T-helper 17 cell (primary cell): ENCODE measurements at places on chromosomes 16 and 17.

DNA sequence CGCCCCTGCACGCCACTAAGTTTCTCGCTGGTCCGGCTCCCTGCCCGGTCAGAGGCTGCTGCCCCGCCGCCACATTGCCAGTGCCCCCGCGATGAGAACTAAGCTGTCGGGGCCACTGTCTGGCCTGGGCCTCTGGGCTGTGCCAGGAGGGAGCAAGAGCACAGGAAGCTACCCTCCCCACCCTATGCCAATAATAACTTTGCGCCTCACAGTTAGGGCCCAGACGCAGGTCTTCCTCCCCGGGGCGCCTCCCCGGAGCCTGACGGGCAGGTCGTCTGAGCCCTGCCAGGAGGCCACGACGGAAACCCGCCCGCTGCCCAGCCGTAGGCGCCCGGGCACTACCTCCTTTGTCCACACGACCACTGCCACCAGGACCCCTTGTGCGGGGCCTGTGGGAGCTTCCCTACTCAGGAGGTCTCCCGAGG is 1.5 kb downstream of the ZFPM1 start:
- DNase-seq, result no peak

- no peak for DNase-seq
Observed at GRCh38 chr16:60405286-60405685, 1631.0 kb downstream of the CDH8 start.

GRCh38 chr17:56937687-56938086 is 23.2 kb downstream of the COIL start:
- no peak for DNase-seq

- DNase-seq, result no peak
Observed at GRCh38 chr16:17949141-17949981, 387.2 kb downstream of the NPIPA8 start.

GRCh38 chr16:25411396-25412081 is 153.9 kb upstream of the ZKSCAN2 start:
- no peak for DNase-seq

- DNase-seq, result no peak
Observed at GRCh38 chr16:24282141-24282540, 26.0 kb downstream of the CACNG3 start.

DNA sequence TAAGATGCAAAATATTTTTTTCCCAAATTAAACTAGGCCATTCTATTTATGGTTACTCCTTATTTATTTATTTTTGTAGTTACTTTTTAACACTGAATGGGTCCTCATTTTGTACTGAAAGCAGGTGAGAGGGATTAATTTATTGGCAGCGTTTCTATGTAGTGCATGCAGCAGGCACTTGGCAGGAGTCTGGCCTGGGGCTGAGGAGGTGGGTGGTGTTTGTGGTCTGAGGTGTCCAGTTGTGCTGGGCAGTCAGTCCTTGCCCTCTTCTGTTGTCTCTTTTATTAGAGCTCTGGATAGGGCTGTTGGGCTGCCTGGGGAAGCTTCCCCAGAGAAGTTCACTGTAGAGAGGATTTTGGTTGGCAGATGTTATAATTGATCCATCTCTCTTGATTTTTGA is 12.7 kb downstream of the SEC14L1 start:
- no peak for DNase-seq

GRCh38 chr17:61294777-61295176 is 104.9 kb upstream of the TBX2 start:
- no peak for DNase-seq

DNA sequence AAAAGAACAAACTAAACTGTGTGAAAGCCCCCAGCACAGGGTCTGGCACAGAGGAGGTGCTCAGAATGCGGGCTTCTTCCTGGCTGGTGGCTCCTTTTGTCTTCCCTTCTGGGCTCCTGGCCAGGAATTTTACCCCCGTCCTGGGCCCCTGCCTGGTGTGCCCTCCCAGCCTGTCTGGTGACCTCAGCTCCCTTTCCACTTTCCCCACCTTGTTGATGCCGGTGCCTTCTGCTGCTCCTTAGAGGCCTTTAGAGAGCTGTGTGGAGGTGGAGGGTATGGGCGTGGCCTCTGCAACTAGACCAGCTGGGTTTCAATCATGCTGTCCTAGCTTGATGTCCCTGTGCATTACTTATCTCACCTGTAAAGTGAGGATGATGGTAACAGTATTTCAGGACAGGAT is 16.8 kb downstream of the PIRT start:
- no peak for DNase-seq

GRCh38 chr17:64685705-64686104 is 23.6 kb upstream of the SMURF2 start:
- DNase-seq, result no peak

DNA sequence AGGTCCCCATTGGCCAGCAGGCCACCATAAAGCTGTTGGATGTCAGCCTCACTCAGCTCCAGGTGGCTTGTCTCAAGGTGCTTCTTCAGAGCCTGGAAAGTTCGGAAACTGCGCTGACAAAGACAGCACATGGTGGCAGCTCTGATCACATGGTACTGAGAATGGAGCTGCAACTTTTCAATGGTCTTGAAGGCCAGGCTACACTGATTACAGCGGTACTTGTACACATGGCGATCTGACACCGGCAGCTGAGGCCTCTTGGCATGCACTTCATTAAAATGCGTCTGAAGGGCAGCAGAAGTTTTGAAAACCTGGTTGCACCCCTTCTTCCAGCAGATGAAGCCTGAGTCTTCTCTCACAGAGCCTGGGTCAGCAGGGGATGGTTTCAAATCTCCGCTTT is 249.7 kb downstream of the ZFHX3 start:
- no peak for DNase-seq

GRCh38 chr16:22751104-22751667 is 62.8 kb upstream of the HS3ST2 start:
- DNase-seq, result no peak

- no peak for DNase-seq
Observed at GRCh38 chr17:81391293-81391935, 3.8 kb upstream of the BAHCC1 start.

DNA sequence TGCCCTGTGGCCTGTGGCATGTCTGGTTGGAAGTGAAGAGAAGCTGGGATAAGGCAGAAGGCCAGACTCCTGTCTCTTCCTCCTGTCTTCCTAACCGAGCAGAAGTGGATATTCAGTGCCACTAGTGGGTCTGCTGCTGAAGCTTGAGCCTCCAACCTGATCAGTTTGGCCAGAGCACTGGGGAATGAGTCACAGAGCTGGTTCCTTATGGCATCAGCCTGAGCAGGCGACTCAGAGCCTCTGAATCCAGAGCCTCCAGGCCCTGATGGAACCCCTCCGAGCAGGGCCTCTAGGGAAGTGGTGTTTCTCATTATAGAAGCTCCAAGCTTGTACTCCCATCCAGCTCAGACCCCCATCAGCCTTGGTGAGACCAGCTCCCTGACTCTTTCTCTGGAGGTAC is 2.0 kb downstream of the WSCD1 start:
- no peak for DNase-seq

- no peak for DNase-seq
Observed at GRCh38 chr16:81478876-81479511, 34.4 kb downstream of the CMIP start.

- DNase-seq, result no peak
Observed at GRCh38 chr17:27819145-27819544, 18.8 kb upstream of the NOS2 start.

DNA sequence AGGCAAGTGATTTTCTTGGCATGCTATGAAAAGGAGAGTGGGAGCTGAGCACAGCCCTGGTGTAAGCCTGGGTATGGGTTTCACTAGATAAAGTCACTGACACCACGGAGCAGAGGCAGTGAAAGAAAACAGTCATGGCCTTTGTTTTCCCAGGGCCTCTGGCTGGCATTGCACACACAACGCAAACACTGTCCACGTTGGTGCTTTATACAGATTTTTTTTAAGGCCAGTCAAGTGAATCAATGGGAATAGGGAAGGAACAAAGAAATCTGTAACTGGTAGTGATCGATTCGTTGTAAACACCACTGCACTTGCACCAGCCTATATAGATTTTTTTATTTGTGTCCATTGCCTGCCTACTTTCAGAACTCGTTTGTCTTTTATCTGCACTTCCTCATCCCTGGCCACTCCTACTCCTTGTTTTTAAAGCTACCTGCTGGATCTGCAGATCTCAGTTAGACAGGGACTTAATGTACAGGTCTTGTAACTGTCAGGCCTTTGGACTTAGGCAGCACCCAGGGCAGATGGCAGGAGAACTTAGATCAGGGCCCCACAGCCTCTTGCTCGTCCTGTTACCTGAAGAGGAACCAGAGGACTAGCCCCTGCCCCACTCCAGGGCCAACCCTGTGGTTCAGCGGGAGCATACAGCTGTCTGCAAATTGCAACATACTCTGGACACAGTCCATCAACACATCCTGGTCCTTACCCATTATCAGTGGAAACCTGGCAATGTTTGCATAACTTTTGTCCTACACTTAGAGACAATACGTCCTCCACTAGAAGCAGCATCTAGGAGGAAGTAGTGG is 10.6 kb upstream of the TMIGD1 start:
- no peak for DNase-seq

- DNase-seq, result no peak
Observed at GRCh38 chr17:2061441-2061958, 6.6 kb downstream of the HIC1 start.

GRCh38 chr16:1971796-1972489 is at the start of gene TBL3:
TBL3 (plus strand) TSS chr16:1972053; CDS start chr16:1972165, 112 bp downstream.
- peak; percentile 97 for DNase-seq

DNA sequence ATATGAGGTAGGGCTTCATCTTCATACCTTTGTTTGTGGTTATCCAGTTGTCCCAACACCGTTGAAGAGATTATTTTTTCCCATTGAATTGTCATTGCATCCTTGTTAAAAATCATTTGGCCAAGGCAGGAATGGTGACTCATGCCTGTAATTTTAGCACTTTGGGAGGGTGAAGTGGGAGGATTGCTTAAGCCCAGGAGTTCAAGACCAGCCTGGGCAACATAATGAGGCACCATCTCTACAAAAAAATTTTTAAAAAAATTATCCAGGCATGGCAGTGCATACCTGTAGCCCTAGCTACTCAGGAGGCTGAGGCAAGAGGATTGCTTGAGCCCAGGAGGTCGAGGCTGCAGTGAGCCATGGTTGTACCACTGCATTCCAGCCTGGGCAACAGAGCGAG is 223.9 kb downstream of the TANC2 start:
- no peak for DNase-seq

DNA sequence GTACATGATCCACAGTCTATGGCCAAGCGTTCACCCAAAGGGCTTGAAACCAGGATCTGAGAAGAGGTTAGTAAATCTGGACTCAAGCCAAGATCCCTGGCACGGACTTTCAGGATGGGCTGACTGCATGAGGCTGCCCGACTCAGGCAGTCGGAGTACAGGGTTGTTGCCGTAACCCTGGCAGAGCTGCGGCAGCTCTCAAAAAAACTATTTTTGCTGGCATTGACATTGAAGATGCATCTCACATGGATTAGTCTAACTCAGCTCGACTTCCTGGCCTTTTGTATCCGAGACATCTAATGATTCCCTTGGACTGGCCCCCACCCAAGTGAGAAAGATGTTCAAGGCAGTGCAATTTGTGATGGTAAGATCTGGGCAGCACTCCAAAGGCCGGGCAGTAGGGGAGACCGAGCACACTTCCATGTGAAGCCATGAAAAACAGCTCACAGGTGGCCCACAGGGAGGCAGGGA is 6.2 kb downstream of the SLC47A1 start:
- no peak for DNase-seq

GRCh38 chr16:54165174-54165911 is 121.2 kb downstream of the IRX3 start:
- no peak for DNase-seq
